Coronary artery (tissue), 2 donors: ENCODE measurements at places on chromosomes 12 and 14.
A peak's percentile ranks its signal among the peaks of the same experiment; 100 is the strongest.

DNA sequence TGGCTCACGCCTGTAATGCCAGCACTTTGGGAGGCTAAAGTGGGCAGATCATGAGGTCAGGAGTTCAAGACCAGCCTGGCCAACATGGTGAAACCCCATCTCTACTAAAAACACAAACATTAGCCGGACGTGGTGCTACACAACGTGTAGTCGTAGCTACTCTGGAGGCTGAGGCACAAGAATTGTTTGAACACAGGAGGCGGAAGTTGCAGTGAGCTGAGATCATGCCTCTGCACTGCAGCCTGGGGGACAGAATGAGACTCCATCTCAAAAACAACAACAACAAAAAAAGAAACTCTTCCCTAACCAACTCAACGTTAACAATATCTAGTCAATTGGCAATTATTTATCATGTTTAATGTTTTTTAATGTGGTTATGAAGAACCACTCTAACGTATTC lies 89.3 kb downstream of the EPS8 start:
- no peak for DNase-seq

GRCh38 chr14:23153851-23154796 lies 29.3 kb downstream of the SLC7A8 start:
- DNase-seq, result peak; percentile 97

- DNase-seq, result no peak
Observed at GRCh38 chr14:26276757-26277156, 321.1 kb downstream of the NOVA1 start.

- no peak for DNase-seq
Observed at GRCh38 chr12:10551375-10551774, 45.7 kb downstream of the EIF2S3B start.

DNA sequence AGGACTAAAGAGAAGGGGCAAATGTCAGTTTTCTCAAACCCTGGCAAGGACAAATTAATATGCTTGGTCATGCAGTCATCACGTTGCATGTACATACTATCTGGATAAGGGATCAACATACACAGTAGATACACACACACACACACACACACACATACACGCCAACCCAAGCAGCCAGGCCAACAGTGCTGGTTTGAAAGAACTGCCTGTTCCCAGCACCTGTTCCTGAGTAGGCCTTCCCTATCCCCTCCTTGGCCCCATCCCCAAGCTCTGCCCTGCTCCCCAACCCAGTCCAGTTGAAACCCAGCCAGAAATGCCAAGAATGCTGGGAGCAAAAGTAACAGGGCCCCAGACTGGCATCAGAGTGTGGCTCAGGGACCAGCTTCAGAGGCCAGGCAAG lies 4.4 kb downstream of the ITGA7 start:
- no peak for DNase-seq

DNA sequence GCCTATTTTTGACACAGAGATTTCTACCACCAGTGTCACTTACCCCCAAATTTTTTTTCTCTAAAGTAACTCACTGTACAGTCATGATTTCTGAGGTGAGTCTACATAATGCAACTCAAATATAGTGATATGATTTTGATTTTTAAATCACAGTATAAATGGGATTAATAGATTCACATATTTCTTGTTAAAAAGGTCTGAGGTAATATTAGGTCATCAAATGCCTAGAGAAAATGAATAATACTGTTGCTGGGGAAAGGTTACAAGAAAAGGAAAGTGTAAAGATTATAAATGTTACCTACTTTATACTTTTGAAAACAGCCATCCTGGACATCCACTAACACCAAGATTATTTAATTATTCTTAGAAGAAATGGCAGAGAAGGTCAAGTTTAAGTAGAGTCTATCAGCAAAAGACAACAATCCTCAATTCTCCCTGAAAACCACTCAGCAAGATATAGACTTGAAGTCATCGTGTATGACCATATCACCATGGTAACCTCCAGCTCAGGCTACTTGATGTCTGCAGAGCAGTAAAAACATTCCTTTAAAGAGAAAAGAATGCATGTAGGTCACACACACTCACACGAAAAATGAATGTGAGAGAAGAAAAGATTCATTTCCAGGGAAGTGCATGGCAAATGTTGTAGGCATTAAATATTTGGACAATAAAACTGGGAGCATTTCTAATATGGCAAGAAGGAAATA lies 58.7 kb downstream of the CCDC59 start:
- DNase-seq, result no peak

GRCh38 chr14:76904100-76904739 lies 78.0 kb downstream of the LRRC74A start:
- peak; percentile 87 for DNase-seq
